ENCODE measurements at places on chromosomes 11 and 22.

DNA sequence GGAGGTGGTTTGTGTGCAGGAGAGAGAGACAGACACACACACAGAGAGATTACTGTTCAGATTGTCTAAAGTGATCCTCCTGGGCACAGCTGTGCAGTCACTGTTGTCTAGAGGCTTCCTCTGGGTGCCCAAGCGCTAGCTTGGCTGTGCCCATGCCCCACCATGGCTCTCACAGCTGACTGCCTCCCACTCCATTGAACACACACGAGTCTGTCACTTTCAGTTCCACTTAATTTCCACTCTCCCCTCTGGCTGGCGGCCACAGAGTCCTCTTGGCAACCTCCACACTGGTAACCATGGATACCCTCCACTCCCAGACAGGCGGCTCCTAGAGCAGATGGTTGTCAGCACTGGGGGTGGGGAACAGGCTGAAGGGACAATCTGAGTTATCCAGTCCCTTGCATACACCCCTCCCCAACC lies 29.1 kb downstream of the MAP6 start:
- DNase-seq, result peak; percentile 90

GRCh38 chr22:45430871-45431270 lies 17.4 kb downstream of the RIBC2 start:
- DNase-seq, result peak; percentile 71

DNA sequence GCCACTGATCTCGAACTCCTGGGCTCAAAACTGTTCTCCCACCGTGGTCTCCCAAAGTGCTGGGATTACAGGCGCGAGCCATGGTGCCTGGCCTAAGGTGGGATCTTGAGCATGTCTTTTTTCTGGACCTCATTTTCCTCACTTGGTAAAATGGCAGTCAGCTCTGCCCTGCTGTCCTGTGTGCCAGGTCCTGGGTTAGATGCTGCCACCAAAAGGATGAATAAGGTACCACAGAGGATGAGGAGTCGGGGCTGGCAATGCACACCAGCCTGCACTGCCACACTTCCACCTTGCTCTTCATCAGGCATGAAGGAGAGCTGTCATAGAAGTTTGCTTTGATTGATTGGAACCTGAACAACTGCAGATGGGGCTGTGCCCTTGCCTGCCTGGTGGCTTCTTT lies 32.3 kb downstream of the ACO2 start:
- no peak for DNase-seq

GRCh38 chr11:11662578-11662977 lies 40.8 kb upstream of the GALNT18 start:
- DNase-seq, result no peak

GRCh38 chr11:86555866-86556265 lies 116.5 kb downstream of the ME3 start:
- DNase-seq, result no peak

All from posterior vena cava (tissue), 2 donors.